ENCODE measurements at places on chromosomes 3 and 15.

DNA sequence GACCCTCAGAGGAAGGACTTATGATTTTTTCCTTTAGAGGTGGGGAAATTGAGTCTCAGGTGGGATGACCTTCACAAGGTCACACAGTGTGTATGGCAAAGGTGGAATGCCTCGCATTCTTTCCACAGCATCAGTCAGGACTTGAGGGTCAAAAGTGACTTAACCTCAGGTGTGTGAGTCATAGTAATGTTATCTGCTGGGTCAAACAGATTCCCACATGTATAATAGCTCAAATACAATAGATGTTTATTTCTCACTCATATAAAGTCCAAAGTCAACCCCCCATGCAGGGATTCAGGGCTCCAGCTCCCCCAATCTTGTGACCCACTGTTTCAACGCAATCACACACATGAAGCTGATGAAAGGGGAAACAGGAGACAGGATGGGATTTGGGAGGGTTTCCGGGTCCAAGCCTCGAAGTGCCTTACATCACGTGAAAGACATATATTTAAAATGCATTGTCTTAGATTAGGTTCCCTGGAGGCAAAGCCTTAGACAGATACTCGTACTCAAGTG is 34.0 kb upstream of the CCDC174 start:
- DNase-seq, result no peak

DNA sequence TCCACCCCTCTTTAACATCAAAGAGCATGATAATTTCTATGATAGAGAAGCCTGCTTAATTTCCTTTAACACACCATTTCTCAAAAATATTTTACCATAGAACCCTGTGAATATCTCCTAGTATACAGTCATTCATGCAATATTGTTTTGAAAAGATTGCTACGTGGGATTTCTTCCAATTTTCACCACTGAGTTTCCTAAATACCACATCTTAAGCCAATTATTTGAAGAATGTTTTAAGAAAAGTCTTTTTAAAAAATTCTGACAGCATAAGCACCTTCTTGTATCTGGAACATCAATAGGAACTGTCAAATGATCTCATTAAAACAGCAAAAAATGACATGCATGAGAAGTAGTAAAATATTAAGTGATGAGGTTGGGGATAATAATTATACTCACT is 1126.7 kb downstream of the TUSC7 start:
- no peak for DNase-seq

DNA sequence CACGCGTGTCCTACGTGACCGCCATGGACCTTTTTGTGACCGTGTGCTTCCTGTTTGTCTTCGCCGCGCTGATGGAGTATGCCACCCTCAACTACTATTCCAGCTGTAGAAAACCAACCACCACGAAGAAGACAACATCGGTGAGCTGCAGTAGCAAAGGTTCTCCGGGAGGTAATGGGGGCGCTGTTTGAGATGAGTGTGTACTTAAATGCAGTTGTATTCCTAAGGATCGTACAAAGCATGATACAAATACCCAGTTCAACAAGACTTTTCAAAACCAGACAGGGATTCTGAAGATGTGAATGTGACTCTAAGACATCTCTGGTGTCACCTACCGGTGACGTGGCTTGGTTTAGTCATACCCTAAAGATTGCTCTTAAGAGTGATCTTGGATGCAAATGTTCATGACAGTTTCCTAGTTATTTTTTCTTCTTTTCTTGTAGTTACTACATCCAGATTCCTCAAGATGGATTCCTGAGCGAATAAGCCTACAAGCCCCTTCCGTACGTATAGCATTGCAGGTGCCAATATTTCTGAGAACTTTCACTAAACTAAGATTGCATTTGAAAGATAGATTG is 556.6 kb downstream of the GABRG3 start:
- no peak for DNase-seq

DNA sequence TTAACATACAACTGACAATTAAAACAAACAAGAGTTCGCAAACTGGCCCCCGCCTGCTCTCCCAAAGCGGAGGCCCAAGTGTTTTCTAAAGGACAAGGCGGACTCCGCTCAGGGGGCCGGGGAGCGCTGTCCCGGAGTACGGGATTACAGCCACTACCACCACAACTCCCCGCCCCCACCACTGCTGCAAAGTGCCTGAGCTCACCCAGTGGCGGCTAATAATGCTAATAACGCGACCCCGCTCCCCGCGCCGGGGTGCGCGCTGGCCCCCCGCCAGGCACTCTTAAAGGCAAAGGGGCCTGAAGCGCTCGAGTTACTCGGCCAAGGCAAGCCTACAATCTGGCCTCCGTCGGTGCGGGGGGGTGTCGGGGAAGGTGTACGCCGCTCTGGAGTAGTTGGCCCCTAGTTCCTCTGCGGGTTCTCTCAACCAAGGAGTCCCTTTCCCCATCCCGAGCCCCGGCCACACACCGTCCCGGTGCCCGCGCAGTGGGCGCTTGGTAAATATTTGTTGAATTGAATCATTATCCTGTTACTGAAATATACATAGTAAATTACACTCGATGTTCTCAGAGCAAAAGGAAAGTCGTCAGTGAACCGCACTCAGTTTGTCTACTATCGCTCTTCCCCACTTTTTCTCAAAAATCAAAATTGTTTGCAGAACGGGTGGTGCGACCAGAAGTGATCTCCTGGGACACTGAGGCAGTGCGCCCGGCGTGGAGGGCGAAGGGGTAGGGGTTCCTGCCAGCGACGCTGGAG is 827 bp downstream of the WNT5A start:
- peak; percentile 53 for DNase-seq

DNA sequence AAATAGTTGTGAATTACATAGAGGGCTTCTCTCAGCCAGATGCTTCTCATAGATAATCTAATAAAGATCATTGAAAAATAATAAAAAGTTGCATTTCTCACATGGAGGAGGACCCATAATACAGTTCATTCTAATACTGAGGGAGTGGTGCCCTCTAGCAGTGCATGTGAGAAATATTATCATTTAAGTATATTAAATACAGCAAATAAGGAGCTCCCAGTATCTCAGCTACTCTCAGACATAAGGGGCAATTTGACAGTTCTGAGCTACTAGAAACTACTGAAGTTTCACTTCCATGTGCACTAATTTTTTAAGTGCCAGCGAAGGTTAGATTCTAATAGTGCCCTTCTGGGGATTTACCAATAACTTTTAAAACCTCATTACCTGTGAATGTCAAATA is 188.3 kb downstream of the IL5RA start:
- no peak for DNase-seq

GRCh38 chr15:101140697-101141065 is 111.2 kb downstream of the CHSY1 start:
- DNase-seq, result no peak

DNA sequence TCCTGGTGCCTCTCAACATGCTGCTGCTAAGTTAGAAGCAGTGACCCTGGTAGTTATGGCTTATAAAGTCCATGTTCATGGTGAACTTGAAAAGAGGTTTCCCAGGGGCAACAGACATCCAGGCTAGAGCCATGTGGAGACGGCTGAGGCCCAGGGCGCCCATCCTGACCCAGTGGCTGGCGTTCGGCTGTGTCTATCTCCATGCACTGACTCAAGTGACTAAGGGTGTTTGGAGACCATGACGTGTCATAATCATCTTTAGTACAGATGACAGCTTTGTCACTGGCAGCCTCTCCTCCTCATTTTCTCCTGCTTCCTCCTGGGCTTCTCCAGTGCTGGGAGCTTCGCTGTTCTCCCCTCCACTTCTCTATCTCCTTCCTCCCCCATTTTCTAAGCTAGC is 287.4 kb upstream of the LYSMD4 start:
- DNase-seq, result no peak

GRCh38 chr3:17075907-17076306 is 191.2 kb downstream of the PLCL2 start:
- no peak for DNase-seq

DNA sequence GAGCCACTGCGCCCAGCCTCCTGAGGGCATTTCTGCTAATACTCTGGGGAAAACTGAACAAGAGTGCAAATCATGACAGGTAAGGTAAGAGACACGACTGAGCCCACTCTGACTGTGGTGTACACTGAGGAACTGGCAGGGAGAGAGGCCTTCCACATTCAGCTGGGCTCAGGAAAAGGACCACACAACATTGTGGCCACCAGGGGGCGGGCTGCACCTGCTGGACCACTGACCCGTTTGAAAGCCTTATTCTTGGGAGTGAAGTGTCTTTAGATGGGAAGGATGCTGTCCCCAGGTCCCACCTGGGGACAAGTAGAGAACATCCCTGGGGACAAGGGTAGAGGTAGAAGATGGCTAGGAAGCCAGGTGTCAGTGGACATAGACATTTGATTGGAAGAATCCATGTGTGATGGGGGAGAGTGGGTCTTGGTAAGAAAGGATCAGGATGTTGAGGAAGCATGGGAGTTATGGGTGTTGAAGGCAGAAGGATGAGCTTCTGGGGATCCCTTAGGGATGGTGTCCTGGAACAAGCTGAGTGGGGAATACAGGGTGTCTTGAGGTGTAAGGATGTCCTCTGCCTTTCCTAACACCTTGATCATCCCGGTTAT is 6.2 kb upstream of the CTDSPL start:
- DNase-seq, result peak; percentile 60

DNA sequence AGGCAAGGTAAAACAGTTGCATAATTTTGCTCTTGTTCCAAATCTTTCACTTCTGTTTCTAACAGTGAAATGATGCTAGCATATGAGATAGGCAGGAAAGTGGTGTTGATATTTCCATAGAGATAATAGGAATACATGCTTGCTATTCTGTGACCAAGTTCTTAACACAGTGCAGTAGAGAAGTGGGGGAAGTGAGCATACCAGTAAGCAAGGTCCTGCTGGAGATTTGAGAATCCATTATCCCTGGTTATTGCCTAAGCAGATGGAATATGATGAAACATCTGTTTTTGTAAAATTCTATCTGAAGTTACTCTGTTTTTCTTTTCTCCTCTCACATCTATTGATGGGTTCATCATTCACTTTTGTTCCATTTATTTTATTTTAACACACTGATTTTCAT is 28.7 kb downstream of the USP8 start:
- no peak for DNase-seq

DNA sequence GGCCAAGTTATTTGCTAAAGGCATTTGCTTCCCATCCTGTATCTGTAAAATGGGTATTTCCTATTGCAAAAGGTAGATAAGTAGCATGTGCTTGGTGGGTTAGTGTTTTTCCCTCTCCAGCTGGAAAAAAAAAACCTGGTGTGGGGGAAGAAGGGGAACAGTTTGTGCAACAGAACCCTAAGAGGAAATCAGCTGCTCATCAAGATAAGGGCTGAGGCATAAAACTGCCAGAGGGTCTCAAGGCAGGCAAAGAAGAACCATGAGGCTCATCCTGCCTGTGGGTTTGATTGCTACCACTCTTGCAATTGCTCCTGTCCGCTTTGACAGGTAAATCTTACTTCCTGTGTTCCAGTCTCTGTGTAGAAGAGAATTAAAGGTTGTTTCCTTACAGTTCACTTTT is at the start of gene CPA3:
TSS of gene CPA3 (plus strand) at position 248 of the 400 bp plus-strand sequence. CDS start at position 260, 12 bp downstream.
- DNase-seq, result no peak

DNA sequence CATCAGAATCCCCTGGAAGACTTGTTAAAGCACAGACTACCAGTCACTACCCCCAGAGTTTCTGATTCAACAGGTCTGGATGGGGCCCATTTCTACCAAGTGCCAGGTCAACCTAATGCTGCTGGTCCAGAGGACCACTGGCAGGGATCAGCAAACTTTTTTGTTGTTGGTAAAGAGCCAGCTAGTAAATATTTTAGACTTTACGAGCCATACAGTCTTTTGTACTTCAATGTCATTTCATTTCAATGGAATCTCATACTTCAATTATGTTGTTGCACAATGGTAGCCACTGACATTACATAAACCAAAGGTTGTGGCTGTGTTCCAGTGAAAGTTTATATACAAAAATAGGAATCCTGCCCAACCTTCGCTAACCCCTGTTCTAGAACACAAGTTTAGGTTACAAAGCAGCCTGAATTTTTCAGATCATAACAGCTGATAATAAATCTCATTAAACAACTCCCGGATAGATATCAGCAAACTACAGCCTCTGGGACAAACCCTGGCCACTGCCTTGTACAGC is 28.7 kb downstream of the ULK4 start:
- DNase-seq, result peak; percentile 29

DNA sequence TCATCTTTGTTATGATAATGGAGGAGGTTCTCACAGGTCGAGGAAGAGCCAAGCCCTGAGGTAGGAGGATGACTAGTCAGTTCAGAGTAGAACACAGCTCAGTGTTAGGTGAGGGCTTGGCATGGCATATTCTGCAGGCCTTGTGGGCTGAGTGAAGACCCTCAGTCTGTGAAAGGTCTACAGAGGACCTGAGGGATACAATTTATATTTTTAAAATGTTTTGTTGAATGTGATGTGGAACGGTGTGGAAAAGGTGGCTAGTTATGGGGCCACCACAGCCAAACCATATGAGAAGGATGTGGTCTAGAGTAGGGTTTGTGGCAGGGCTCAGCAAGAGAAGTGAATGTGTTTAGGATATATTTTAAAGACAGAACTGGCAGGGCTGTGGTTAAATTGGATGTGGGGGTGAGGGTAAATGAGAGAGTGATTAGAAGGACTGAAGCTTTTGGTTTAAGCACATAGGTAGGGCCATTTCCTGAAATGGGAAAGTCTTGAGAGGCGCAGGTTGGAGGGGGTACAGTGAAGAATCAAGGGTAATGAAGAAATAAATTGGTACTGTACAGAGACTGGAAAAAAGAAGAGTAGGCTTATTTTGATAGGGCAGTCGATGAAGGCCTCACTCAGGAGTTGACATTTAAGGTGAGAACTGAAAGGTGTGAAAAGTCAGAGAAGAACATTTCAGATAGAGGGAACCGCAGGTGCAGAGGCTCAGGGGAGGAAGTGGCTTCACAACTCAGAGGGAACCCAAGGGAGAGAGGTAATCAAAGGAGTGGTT is 60.5 kb downstream of the SPTSSB start:
- DNase-seq, result no peak

DNA sequence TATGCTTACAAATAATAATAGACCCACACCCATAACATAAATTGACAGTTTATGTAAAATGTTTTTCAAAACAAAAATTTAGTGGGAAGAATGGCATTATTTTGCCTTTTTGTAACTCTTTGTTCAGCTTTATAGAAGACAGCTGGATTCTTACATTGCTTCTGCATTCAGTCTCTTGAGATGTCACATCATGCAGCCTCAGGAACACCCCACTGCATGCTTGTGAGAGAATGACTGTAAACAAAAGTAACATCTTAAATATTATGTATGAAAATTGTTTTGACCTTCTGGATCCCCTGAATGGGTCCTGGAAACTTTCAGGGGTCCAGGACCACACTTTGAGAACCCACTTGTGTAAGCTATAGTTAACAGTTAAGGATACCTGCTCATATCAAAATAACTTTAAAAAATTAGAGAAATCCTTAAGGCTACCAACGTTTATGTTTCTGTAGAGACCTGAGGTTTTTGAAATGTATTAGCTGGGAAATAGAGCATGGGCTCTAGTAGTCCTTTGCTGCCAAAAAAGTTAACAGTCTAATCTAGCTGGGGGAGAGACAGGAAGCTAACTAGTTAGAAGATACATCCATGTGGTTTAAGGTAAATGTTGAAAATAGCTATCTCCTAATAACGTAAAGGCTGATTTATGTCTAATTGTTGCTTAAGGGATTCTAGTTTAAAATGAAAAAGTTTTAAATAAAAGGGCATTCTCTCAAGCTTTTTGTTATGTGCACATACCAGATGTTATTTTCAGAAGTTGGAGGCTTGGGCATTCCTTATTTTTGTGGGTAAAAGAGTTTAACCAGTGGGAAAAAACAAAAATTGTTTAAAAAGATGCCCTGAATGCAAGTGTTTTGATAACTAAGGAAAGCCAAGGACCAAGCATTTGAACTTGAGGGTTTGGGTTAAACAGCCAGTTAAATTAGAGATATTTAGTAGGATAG is 3.8 kb downstream of the USP3 start:
- no peak for DNase-seq

- DNase-seq, result no peak
Measured at GRCh38 chr15:100255644-100256043, 86.1 kb downstream of the ADAMTS17 start.

- DNase-seq, result no peak
Measured at GRCh38 chr3:32630266-32630665, 54.7 kb upstream of the CNOT10 start.

Data from T1000 (cell line).